ENCODE measurements at places on chromosomes 16 and 17. TPM values are rescaled to one million over a fixed set of nuclear protein-coding genes. Genes with fewer than 3 reads are reported as not detected.

DNA sequence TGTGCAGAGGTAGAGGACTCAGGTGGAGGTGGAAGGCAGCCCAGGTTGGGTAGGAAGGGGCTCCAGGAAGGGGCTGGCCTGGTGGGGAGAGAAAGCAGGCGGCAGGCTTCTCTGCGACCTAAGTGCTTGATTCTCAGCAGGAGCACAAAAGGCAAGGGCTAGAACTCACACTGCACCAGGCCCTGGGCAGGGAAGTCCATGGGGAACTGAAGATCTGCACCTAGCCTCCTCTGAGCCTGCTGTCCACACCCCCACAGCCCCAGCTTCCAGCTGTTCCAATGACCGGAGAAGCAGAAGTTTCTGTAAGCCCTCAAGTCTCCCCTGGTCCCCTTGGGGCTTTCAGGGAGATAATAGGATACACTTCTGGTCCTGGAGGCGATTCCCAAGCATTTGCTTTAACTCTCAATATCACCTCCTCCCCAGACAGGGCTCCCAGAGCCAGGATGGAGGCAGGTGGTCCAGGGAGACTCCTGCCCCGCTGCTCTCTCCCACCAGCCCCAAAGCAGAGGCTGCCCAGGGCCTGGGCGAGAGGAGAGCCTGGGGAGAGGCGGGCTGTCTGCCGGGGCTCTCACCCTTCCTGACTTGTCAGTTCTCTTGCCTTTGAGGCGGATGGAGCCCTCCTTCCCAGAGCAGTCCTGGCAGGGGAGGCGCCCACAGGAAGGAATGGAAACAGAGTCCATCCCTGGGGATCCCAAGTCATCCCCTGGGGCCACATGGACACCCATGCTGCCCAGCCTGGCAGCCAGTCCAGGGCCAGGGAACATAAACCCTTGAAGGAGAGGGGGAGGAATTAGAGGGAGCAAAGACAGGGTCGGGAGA is 126.0 kb downstream of the RBFOX3 start:
- no peaks in the 10 kb centered on the region for H3K36me3 ChIP-seq
- H3K27me3 ChIP-seq, result peaks cover 5% of the 10 kb centered on the region
- no peak for DNase-seq
- H3K4me1 ChIP-seq, result no peaks in the 10 kb centered on the region
- H3K27ac ChIP-seq, result no peak overlapping the region

The CCL18 gene
- total RNA-seq, result 0.13 TPM

DNA sequence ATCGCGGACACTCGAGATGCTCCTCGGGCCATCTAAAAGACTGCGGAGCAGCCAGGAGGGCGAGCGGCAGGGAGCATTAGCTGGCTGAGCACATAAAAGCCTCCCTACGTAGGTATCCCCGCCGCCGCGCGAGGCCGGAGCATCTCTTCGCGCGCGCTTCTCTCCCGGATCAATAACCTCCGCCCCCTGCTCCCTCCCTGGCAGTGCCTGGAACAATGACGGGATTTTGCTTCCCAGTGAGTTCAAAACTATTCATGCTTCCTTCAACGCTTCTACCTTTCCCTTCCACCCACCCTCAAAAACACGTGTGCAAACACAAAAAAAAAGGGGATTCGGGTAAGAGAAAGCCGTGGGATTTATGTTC is 984 bp downstream of the CENPV start:
- H3K27me3 ChIP-seq, result no peaks in the 10 kb centered on the region
- H3K4me1 ChIP-seq, result no peaks in the 10 kb centered on the region
- peak; percentile 27 for DNase-seq
- no peak overlapping the region for H3K27ac ChIP-seq
- peak overlapping the region; percentile 67 for H3K4me3 ChIP-seq

The CTRB1 gene
- total RNA-seq, result 22,871 TPM

The GAST gene
- total RNA-seq, result not detected

DNA sequence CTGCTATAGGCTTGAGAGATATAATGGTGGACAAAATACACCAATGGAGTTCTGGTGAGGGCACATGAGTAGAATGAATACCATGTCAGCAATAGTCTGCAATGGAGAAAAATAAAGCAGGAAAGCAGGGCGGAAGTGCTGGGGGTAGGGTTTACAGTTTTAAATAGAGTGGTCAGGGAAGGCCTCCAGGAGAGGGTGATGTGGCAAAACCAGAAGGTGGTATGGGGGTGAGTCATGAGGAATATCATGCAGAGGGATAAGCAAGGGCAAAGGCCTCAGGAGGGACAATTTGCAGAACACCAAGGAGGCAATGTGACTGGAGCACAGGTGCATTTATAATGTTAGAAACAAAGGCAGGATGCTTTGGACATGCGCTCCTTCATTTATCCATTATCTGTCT is 102.0 kb downstream of the ITFG1 start:
- no peaks in the 10 kb centered on the region for H3K27me3 ChIP-seq
- no peak overlapping the region for H3K27ac ChIP-seq
- no peaks in the 10 kb centered on the region for H3K36me3 ChIP-seq
- no peak overlapping the region for H3K4me3 ChIP-seq
- DNase-seq, result no peak
- H3K4me1 ChIP-seq, result no peaks in the 10 kb centered on the region

The C17orf67 gene
- 1.8 TPM for total RNA-seq

DNA sequence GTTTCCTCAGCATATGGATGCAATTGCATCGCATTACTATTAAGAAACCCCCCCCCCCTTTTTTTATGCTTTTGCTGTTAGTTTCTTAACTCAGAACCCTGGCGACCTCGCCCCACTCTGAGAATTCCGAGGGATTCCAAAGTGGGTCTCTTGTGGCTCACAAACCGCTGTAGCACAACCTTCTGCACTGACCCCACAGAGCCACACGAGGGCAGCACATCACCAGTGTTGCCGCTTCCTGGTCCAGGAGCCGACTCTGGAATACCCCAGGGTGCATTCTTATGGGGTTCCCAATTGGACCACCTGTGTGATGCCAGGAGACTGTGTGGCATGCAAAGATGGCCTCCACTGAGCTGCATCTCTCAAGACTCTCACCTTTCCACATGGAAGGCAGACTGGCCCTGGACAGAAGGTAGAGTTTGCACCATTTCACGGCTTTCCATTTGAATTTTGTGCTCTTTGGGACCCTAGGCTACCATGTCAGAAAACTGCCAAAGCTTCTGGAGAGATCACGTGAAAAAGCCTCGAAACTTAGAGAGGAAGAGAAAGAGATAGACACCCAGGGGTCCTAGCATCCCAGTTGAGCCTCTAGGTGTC is 432.7 kb upstream of the ASIC2 start:
- no peak overlapping the region for H3K27ac ChIP-seq
- H3K27me3 ChIP-seq, result no peaks in the 10 kb centered on the region
- DNase-seq, result peak; percentile 51
- H3K4me1 ChIP-seq, result no peaks in the 10 kb centered on the region
- H3K4me3 ChIP-seq, result no peak overlapping the region
- no peaks in the 10 kb centered on the region for H3K36me3 ChIP-seq
